ENCODE measurements at places on chromosomes 4 and X. TPM values are rescaled to one million over a fixed set of nuclear protein-coding genes. Genes with fewer than 3 reads are reported as not detected.

DUSP21 gene
- total RNA-seq, result not detected

- no peaks in the 10 kb centered on the region for H3K36me3 ChIP-seq
- no peak for DNase-seq
- no peaks in the 10 kb centered on the region for H3K4me1 ChIP-seq
- H3K27me3 ChIP-seq, result no peaks in the 10 kb centered on the region
These were observed 8.7 kb downstream of the PAICS start for GRCh38 chr4:56444719-56445118.

DNA sequence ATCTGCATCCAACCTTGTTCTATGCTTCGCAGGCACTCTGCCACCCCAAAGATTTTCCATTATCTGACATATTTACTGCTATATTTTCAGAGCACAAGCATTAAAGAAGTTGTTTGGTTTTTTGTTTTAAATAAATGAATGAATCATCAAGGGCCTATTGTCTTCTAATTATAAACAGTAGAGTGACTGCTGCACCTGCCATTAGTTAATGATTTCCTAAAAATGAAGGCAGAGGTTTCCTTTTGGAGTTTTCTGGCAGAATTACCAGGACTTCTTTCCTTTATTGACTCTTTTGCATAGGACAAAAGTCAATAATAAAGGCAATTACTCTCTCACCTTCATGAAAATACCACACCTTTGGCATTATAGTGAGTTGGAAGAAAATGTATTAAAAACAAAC is 238.1 kb downstream of the INPP4B start:
- H3K4me3 ChIP-seq, result no peak overlapping the region
- H3K27ac ChIP-seq, result no peak overlapping the region
- H3K4me1 ChIP-seq, result no peaks in the 10 kb centered on the region
- no peaks in the 10 kb centered on the region for H3K36me3 ChIP-seq
- H3K27me3 ChIP-seq, result no peaks in the 10 kb centered on the region
- DNase-seq, result no peak

GRCh38 chrX:39445336-39445735 is 644.1 kb downstream of the MID1IP1 start:
- H3K4me1 ChIP-seq, result peaks cover under 1% of the 10 kb centered on the region
- H3K27me3 ChIP-seq, result no peaks in the 10 kb centered on the region
- no peak overlapping the region for H3K27ac ChIP-seq
- DNase-seq, result no peak
- H3K36me3 ChIP-seq, result no peaks in the 10 kb centered on the region

GRCh38 chrX:41234962-41235361 is 99.0 kb upstream of the DDX3X start:
- no peak overlapping the region for H3K27ac ChIP-seq
- H3K36me3 ChIP-seq, result no peaks in the 10 kb centered on the region
- no peaks in the 10 kb centered on the region for H3K4me1 ChIP-seq
- H3K27me3 ChIP-seq, result no peaks in the 10 kb centered on the region

- no peak overlapping the region for H3K4me3 ChIP-seq
- H3K36me3 ChIP-seq, result no peaks in the 10 kb centered on the region
- H3K27ac ChIP-seq, result no peak overlapping the region
- H3K4me1 ChIP-seq, result no peaks in the 10 kb centered on the region
- no peak for DNase-seq
These were observed 101.2 kb downstream of the NCAPG start for GRCh38 chr4:17912011-17912410.

DNA sequence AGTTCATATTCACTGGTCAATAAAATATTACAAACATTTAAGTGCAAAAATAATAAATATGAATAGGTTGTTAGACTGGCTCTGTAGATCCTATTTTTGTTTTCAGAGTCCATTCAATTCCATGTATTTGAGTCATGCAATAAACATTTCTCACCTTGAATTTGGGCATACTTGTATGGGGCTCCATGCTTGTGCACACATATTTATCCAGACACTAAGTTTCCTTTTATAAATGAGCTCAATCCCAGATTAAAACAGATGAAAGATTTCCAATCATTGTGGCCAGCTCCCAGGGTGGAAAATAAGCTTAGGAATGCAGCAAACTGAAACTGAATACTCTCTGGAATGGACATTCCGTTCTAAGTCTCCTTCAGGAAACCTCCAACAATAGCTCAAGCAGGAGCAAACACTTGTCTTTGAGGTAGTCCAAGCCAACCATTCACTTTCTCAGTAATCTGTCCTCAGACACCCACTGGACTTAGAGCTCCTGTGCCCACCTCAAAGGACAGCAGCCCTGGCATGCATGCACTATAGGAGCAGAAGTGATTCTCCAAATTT is 16.4 kb downstream of the DMD start:
- no peak overlapping the region for H3K27ac ChIP-seq
- H3K36me3 ChIP-seq, result no peaks in the 10 kb centered on the region
- H3K4me1 ChIP-seq, result no peaks in the 10 kb centered on the region
- no peak overlapping the region for H3K4me3 ChIP-seq
- DNase-seq, result no peak
- no peaks in the 10 kb centered on the region for H3K27me3 ChIP-seq

SSX3 gene
- total RNA-seq, result not detected

DNA sequence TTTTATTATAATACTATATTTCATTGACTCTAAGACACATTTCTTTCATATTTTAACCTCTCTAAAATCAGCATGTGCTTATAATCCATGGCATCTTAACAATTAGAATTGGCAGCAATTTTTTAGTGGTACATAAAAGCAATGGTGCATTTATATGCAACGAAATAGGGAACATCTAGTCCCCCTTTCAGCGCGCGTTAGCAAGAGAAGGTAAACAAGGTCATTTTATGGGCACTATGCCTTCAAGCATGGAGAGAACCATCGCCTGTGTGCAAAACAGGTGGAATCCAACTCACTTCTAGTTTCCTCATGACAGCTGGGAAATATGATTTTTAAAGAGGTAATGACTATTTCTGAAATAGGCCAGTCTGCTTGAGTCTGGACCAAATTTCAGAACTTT is 6.4 kb downstream of the ADH5 start:
- H3K27ac ChIP-seq, result no peak overlapping the region
- H3K4me3 ChIP-seq, result no peak overlapping the region
- H3K4me1 ChIP-seq, result peaks cover 4% of the 10 kb centered on the region
- peaks cover 87% of the 10 kb centered on the region for H3K36me3 ChIP-seq
- H3K27me3 ChIP-seq, result no peaks in the 10 kb centered on the region
